Aortic smooth muscle cell (primary cell): ENCODE measurements at places on chromosomes 1 and 21. TPM values are rescaled to one million over a fixed set of nuclear protein-coding genes. Genes with fewer than 3 reads are reported as not detected.

LYPD8 gene
- not detected in 2 replicates for total RNA-seq

GPR37L1 gene
- total RNA-seq = not detected in 2 replicates

CFAP57 gene
- 0.26 and 0.56 TPM in 2 replicates for total RNA-seq

TEDDM1 gene
- not detected in 2 replicates for total RNA-seq

CZIB gene
- 46.8 and 50.1 TPM in 2 replicates for total RNA-seq

ZNF683 gene
- not detected in 2 replicates for total RNA-seq

TSPAN2 gene
- 0.12 and 0.13 TPM in 2 replicates for total RNA-seq

AKNAD1 gene
- 0.56 TPM in 1 of 2 replicates, not detected in the other for total RNA-seq

CYP4Z1 gene
- total RNA-seq = 0.13 TPM in 1 of 2 replicates, not detected in the other

RGS8 gene
- total RNA-seq = under 0.01 TPM in 1 of 2 replicates, not detected in the other

PTPN7 gene
- not detected in 2 replicates for total RNA-seq

ZNF648 gene
- total RNA-seq = not detected in 2 replicates

LCE1C gene
- total RNA-seq = not detected in 2 replicates

ADAM30 gene
- total RNA-seq = not detected in 2 replicates
